Activated naive CD4-positive, alpha-beta T cell treated with anti-CD3 and anti-CD28 coated beads, Interleukin-2, amount 50 U/mL, for 72 hours (primary cell): ENCODE measurements at places on chromosomes 6 and 20.
A peak's percentile ranks its signal among the peaks of the same experiment; 100 is the strongest.

GRCh38 chr20:32577023-32577422, 8.1 kb downstream of the NOL4L start:
- no peak for DNase-seq

- DNase-seq = peak; percentile 62
These were observed 66.4 kb downstream of the LY86 start for GRCh38 chr6:6654599-6655575.

DNA sequence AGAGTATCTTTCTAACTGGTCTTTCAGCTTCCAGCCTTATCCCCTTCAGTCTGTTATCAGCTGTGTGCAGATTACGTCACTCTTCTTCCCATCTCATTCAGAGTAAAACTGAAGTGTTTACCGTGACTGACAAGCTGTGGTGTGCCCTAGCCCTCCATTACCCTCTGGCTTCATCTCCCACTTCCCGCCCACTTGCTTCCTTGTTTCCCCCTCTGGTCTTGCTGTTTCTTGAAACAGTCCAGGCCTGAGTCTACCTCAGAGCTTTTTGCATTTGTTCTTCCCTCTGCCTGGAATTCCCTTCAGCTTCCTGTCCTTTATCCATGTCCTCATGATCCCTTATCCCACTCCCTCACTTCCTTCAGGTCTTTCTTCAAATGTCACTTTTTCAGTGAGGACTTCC, 66.9 kb downstream of the CARMIL1 start:
- DNase-seq = no peak

DNA sequence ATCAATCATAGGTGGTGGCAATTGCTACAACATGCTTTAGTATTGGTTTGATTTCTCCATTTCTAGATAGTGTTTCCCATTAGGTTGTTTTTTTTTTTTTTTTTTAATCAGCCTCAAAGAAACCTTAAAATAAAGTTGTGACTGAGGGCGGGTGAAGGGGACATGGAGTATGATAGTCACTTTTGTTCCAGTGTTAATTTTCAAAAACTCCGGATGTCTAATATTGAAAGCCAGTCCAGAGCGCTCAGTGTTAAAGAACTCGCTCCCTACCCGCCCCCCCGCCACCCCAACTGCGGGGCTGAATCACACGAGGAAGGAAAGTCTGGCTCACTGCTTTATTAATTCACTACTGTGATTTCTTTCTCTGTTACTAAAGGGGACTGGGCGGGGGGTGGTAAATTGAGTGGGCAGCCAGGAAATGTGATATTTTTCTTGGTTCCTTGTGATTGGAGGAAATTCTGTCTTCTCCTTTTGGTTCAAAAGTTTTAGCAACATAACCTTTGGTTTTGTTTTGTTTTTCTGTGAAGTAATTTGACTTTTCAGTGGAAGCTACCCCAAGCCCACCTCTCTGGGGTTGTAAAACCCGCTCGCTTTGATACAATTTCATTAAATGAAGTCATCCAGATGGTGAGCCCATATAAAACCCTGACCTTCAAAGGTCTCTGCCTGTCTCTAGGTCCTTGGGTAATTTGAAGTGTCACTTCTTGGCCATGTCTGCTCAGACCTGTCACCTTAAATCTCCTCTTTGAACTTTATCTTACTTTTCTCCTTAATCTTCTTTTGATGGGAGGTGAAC, 38.0 kb downstream of the TNFAIP3 start:
- peak; percentile 66 for DNase-seq

GRCh38 chr20:257419-257818, at the start of gene DEFB132:
TSS of gene DEFB132 (plus strand) at chr20:257724. CDS start at chr20:257779, 55 bp downstream.
- DNase-seq = no peak

DNA sequence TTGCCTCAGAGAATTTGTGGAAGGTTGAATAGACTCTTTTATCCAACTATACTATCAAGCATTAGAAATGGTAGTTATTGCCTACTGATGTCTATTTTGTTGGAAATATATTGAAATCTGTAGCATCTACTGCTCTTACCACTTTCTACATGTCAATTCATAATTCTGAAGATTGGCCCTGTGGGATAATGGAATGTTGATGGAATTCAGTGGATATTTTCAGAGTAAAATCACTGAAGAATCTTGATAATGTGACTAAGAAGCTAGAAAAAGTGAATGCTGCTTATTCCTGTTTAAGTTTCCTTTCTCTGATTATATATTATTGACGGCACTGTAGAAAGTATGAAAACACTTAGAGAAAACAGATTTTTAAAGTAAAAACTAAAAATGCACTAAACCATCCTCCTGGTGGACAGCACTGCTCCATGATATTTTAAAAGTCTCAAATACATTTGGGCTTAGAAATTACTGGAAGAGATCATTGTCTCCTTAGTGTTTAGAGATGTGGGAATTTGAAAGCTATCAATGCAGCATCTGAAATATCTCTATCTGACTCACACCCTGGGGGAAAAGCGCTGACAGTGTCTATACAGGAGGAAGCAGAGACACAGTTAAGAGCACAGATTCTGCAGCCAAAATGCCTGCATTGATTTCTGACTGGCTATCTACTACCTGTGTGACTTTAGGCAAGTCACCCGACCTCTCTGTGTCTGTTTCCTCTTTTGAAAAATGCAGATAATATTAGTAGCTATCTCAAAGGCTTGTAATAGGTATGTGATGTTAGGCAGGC, 37.9 kb upstream of the RCAN2 start:
- DNase-seq = no peak

- DNase-seq = no peak
These were observed 195.3 kb upstream of the TCF21 start for GRCh38 chr6:133693565-133693964.

DNA sequence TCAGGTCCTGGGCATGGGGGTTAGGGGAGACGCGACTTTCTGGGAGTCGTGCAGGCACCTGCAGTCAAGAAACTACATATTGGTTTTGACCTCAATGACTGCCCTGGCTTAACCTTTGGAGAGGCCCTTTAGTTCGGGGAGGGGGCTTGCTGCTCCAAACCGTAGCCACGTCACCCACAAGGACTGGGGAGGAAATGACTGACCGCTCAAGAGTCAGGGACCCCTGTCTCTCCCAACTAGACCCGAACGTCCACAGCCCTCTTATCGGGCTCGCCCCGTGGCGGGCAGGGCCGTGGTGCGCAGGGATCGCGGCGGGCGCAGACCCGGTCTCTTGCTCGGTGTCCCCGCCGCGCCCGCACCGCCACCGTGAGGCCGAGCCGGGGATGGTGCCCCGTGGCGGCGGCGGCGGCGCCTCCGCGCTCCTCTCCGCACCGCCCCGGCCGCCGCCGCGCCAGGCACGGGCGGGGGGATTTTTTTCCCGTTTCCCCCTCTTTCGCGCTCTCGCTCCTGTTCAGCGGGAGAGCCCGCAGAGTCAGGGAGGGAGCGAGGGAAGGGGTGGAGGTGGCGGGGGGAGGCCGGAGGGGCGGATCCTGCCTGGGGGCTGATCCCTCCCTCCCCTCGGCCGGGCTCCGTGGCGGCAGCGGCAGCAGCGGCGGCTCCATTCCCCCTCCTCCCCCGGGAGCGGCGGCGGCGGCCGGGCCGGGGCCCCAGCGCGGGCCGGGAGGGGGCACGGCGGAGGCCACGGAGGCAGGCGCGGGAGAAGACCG, at the start of gene BRPF3:
BRPF3 (plus strand) TSS at position 632 of the 767 bp plus-strand sequence. CDS start 3,579 bp downstream, outside the sequence.
- peak; percentile 81 for DNase-seq

- DNase-seq = no peak
These were observed 18.1 kb upstream of the ASCC3 start for GRCh38 chr6:100899202-100899601.

DNA sequence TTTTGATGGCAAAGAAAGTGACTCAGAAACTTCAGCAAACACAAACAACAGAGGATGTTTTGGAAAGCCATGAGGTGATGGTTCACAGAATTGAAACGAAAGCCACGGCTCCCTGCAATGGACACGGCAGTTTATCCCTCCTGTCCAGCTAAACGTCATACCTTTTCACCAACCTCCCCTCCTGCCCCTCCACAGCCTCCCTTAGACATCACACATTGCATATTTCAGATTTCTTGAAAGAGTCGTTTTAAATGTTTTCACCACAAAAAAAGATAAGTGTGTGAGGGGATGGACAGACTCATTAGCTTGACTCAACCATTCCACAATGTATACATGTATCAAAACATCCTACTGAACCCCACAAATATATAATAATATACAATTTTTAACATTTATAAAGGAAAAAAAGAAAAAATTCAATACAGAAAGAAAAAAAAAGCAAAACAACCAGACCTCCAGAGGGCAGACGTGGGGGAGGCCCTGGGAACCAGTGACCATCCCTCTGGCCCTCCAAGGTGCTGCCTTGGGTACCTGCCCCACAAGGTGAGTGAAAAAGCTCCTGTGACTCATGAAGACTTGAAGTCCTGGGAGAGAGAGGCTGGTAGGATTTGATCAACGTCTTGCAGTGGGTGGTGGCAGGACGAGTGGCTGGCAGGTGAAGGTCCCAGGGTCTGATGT, 117.2 kb upstream of the THBS2 start:
- DNase-seq = no peak

- DNase-seq = no peak
These were observed 19.4 kb downstream of the MAP3K5 start for GRCh38 chr6:136772685-136773472.

DNA sequence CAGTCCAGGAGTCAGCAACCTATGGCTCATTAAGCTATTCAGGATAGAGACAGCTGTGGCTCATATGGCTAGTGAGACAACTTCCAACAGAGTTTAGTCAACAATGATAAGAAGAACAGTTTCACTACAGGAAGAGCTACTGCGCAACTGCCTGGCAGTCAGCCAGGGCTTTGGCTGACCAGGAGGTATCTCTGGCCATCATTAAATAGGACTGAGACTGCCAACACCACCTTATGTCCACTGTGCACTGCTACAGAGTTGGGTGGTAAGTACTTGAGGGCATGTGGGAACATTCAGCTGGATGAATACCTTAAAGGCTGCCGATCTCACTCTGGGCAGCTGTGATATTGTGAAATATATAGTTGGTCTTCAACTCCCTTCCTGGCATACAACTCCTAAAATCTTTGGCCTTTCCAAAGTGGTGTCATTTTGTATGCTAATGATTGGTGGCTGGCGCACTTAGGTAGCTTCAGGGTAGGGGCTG, 52.2 kb upstream of the FAM83C start:
- no peak for DNase-seq

GRCh38 chr6:155373276-155373675, 59.0 kb upstream of the TFB1M start:
- no peak for DNase-seq

GRCh38 chr20:15711177-15711576, 862.1 kb downstream of the KIF16B start:
- DNase-seq = no peak

DNA sequence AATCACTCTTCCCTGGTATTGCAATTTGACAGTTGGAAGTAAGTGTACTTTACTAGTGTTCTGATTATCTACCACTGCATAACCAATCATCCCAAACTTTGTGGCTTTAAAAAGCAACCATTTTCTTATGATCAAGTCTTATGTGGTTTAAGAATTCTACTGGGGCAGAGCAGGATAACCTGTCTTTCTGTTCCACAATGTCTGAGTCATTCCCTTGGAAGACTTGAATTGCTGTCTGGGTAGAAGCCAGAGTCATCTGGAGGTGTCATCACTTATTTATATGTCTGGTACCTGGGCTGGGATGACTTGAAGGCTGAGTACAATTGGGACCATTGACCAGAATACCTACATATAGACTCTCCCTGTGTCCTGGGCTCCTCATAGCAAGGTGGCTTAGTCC, 644.3 kb downstream of the HDGFL1 start:
- DNase-seq = no peak

- no peak for DNase-seq
These were observed 142.1 kb upstream of the SHLD1 start for GRCh38 chr20:5608104-5608441.
